ENCODE measurements at places on chromosomes 6 and 20.

GRCh38 chr20:33470457-33470856, 19.4 kb upstream of the CBFA2T2 start:
- DNase-seq = no peak

- no peak for DNase-seq
Measured at GRCh38 chr20:41287327-41287726, 30.2 kb downstream of the ZHX3 start.

GRCh38 chr20:45212836-45213235, 6.0 kb downstream of the SEMG1 start:
- DNase-seq = no peak

GRCh38 chr6:139003751-139004150, 15.7 kb upstream of the REPS1 start:
- no peak for DNase-seq

GRCh38 chr6:43926634-43927531, 156.9 kb downstream of the VEGFA start:
- DNase-seq = no peak

DNA sequence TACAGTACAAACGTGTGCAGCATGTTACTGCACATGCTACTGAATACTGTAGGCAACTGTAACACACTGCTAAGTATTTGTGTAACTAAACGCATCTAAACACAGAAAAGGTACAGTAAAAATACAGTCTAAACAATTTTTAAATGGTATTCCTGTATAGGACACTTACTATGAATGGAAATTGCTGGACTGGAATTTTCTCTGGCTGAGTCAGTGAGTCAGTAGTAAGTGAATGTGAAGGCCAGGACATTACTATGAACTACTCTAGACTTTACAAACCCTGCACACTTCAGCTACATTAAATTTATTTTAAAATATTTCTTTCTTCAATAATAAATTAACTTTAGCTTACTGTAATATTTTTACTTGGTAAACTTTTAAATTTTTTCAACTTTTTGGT, 225.0 kb upstream of the TENT5A start:
- no peak for DNase-seq

- DNase-seq = no peak
Measured at GRCh38 chr20:42134265-42135098, 516.3 kb upstream of the CHD6 start.

- DNase-seq = no peak
Measured at GRCh38 chr6:30007132-30007764, 53.8 kb upstream of the POLR1H start.

- no peak for DNase-seq
Measured at GRCh38 chr6:11473008-11473740, 64.4 kb upstream of the TMEM170B start.

DNA sequence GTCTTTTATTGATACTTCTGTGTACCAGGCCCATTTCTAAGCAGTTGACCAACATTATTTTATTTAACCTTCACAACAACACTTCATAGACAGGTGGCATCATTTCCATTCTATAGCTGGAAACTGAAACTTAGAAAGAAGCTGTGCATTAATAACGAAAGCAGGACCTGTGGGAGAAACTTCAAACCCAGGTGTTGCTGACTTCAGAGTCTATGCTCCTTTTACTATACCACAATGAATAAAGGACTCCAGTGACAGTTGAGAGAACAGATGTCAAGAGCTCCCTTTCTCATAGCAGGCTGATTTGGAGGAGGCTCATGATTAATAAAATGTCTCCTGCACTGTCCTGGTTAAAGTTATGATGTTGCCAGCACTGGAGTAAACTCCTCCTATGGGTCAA, 56.6 kb upstream of the POU3F2 start:
- no peak for DNase-seq
